ENCODE measurements at places on chromosomes 3 and 15. TPM values are rescaled to one million over a fixed set of nuclear protein-coding genes. Genes with fewer than 3 reads are reported as not detected.

Gene SORD
- 16.6 TPM for total RNA-seq

Gene TMEM158
- 82.2 TPM for total RNA-seq

Gene LRRC2
- total RNA-seq = under 0.01 TPM

Gene RETNLB
- not detected for total RNA-seq

Gene GOLGA6D
- not detected for total RNA-seq

Gene IL20RB
- 2.6 TPM for total RNA-seq

Gene CCRL2
- total RNA-seq = 0.29 TPM

Gene CACNA2D2
- not detected for total RNA-seq

Gene GALK2
- total RNA-seq = 58.7 TPM

Gene COL8A1
- total RNA-seq = 45.4 TPM

Gene DPPA2
- total RNA-seq = not detected

Gene CACNA2D3
- under 0.01 TPM for total RNA-seq

Gene IQCH
- 8.7 TPM for total RNA-seq

Gene HRG
- not detected for total RNA-seq

Gene GOLGA6A
- total RNA-seq = not detected

Gene MST1R
- 1.9 TPM for total RNA-seq

Gene COL6A5
- not detected for total RNA-seq

Gene FMN1
- 23.3 TPM for total RNA-seq
